ENCODE measurements at places on chromosomes 5 and 9.

DNA sequence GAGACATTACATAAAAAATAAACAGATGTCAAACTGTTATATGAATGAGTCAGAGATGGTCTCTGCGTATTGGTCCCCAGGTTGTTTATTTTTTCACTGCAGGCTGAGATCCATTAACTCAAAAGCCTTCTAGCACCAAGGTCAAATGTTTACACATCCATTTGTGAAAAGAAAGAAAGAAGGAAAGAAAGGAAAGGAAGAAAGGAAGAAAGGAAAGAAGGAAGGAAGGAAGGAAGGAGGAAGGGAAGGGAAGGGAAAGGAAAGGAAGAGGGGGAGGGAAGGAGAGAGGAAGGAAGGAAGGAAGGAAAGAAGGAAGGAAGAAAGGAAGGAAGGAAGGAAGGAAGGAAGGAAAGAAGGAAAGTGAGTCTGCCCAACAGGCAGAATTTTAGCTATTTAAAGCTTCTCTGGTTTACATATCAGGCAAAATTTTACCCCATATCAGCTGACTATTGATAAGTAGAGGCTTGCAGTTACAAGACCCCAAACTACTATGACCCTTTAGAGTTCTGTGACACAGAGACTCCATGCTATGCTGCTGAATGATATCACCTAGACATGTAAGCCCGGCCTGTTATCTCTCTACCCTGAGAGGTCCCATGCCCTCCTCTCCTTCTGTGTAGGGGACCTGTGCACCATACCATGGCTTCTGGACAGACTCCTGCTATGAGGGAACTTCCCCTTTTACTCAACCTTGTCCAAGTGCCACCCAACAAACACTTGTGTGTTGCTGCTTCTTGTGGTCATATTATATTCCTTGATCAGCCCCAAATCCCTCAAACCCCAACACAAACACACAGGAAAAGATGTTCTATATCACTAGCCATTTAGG is 59.0 kb downstream of the DRD1 start:
- DNase-seq = no peak

DNA sequence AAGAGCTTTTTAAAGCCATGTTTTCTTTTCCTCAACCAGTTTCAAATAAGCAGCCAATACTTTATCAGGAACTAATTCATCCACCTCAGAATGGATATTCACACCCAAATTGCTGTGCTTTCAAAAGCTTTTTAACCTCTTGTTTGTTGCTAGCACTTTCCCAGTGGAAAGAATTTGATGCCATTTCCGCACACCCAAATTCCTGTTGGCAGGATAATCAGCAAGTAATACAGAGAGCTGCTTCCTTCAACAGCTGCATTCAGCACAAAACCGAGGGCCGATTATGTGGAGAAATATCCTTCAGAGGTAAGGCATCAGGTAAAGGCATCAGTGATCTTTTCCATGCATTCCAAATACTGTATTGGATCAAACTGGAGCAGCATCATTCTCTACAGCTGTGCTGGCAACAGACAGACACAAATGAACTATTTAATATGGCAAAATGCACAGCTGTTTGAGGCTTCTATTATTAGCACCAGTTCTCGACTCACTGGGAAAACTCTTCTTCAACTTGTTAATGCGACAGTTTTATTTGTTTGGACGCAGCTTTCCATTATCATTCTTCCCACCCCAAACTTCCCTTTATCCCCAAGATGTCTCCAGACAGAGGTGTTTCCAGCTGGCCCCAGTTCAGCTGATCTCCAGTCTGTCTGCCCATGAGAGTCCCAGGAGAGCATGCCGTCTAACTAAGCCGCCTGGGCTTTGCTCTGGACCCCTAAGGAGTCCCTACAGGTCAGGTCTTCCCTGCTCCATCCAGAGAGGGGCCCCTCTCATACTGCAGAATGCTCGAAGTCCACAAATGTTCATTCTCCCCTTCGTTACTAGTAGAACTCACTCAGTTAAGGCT is 22.2 kb upstream of the MGAT1 start:
- DNase-seq = no peak

DNA sequence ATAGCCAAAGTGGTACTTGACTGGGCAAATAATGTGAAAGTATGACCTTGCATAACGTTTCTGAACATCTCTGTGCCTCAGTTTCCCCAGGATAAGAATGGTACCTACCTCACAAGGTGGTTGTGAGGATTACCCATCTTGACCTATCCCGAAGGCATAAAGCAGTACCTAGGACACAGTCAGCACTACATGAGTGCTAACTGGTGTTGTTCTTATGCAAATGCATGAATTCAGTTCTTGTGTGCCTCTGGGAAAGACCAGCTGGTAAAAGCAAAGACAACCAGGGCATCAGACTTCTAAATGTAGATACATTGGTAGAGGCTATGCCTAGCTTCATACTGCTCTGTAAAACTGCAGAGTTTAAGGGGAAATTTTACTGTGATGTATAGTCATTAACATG is 21.8 kb upstream of the TMEM252 start:
- no peak for DNase-seq

DNA sequence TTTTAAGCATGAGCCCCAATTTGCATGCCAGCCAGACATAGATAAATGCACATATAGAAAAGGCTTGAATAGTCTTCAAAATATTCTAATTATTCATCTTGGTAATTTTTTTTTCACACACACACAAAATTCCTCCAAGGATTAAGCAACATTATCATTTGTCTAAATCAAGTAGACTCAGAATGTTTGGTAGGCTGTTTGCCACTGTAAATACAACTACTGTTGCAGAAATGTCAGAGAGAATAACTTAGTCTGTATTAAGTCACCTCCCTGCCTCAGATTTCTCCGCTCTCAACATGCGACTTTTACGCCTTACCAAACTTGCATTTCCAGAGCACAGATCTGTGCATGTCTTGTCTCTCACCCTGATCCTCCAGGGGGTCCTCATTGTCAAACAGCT is 265.6 kb upstream of the C9orf72 start:
- DNase-seq = no peak

DNA sequence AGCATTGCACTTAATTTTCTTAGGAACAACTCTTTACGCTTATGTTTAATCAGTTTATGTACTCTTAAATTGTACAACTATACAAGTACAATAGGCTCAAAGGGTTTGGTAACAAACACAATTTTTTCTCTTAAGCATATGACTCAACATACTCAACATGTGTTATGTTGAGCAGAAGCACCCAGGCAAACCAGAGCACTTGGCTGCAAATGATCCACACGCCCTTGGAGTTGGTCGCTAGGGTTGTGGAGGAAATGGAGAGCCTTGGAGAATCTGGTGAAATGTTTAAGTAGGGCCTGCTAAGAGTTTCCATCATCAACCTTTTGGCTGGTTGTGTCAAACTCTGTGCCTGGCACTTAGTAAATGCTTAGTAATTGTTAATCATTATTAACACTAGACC is 25.1 kb upstream of the MIER3 start:
- no peak for DNase-seq

DNA sequence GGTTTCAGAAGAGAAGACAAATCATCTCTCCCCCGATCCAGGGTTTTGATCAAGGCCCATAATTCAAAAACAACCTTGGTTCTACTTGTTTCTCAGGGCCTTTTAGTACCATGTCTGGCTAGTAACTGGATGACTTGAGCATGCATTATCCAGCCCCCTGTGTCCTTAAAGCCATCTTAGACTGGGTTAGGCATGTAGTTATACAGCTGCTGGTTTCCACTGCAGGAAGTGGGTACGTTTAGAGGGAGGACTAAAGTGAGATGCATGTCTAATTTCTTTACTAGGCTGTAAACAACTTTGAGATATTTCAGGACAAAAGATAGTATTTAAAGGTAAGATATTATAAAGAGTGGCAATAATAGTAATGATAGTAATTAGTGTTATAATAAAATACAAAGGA is 372.0 kb downstream of the PLK2 start:
- DNase-seq = no peak

GRCh38 chr9:109016132-109016531 is 2.8 kb upstream of the CTNNAL1 start:
- no peak for DNase-seq

DNA sequence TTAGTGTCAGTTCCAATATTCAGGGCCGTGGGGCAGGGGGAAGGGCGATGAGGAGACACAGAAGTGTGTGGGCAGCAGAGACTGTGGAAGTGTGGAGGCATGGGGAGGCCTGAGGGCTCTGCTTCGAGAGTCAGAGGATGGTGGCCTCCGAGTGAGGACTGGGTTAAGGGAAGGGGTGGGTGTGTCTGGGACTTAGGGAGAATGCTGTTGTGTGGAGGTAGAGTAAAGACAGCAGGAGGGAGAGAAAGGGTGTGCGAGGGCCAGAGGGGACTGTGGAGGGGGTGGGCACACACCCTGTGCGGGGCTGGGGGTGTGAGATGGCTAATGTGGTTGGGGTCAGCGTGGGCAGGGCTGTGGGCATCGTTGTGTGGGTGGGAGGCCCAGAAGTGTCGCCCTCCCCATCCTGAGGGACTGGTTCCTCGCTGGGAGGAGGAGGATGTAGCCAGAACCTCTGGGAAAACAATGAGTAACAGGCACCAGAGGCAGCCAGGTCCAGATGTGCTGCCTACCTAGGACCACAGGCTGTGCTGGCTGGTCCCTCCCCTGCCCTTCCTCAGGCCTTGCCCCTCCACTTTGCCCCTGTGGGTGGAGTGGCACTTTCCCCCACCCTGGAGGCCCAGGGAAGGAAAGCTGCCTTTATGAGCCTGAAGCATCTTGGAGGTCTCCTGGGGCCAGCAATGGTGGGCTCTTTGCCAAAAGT is 4.2 kb downstream of the USP20 start:
- DNase-seq = no peak

DNA sequence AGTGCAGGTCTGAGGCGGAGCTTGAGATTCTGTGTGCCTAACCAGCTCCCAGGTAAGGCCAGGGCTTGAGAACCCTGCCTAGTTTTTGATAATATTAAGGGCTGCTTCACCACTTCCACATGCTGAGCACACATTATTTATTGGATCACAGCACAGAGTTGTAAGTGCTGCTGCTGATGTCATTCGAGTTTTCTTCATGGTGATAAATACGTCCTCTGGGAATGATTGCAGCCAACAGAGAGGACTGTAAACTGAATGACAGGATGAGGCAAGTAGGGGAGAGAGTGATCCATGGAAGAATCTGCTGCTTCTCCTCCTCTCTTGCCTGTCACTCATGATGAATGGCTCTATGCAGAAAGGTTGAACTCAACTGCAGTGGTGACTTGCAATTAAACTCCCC is 77.9 kb upstream of the VPS13A start:
- DNase-seq = no peak

DNA sequence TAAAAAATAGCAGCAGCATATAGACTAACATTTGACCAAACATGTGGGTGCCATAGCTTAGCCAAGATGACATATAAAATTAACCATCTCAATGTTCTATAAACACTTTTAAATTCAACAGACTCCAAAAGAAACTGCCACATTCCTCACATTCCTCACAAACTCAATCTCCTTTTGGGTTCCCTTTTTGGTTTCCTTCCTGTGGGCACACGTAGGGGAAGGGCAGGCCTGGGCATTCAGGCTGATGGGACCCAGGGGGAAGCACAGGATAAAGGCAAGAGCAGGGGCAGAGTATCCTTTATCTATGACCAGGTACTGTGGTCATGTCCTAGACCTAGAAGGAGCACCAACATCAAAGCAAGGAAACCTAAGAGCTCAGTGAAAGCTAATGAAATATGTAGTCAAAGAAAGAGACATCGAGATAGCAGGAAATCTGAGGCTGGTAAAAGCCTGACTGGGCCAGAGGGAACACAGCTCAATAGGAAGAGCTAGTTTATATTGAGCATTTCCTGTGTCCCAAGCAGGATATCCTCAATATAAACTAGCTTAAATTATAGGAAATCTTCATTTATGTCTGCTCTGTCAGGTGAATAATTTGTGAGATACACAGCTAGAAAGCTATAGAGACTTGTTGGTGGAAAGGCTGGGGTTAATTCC is 13.6 kb upstream of the ERAP1 start:
- no peak for DNase-seq

- no peak for DNase-seq
Measured at GRCh38 chr5:126682856-126683255, 82.1 kb downstream of the PHAX start.

DNA sequence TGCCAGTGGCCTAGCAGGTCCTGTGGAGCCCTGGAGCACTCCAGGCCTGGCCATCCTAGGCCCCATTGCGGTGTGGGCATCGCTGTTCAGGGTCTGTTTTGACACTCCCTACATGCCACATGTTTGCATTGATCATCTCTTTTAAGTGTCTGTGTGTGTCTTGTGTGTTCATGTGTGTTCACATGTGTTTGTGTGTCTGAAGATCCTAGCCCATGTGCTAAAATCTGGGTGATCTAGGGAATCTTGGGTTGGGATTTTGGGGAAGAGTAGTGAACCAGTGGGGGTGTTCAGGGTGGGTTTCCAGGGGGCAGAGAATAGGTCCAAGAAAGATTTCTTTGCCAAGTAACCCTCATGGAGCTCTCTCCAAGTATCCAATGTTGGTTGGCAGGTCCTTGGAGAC is 8.4 kb downstream of the PSD2 start:
- no peak for DNase-seq

GRCh38 chr5:40333459-40334241 is 346.1 kb upstream of the PTGER4 start:
- DNase-seq = no peak

DNA sequence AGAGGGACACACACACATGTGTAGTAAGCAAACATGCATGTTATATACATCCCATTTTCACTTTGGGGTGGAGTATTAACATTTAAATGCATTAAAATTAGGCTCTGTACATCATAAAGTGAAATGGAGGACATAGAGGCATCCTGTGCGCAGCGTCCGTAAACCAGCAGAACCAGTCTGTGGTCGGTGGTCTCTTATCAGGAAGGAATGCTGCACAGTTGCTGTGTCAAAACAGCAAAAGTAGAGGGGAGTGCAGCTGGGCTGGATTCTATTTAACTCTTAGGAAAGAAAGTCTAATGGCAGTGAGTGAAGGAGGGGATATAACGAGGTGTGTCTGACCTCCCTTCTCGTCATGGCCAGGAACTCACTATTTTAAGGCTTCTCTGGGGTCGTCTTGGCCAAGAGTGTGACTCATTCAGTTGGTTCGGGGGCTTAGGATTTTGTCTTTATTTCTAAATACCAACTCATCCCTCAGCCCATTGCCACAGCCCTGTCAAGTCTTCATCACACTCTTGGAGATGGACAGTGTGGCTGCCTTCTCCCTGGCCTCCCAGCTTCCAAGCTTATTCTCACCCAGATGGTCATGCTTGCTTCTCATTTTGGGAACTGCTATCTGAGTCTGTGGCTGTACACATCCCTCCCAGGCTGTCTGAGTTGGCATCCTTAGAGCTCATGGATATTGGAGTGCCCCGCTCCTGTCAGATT is 20.1 kb upstream of the CXCL14 start:
- DNase-seq = no peak

All from GM20000 (cell line).